Anterior cingulate cortex (tissue), 58 donors: ENCODE measurements at places on chromosomes 2 and 18.

DNA sequence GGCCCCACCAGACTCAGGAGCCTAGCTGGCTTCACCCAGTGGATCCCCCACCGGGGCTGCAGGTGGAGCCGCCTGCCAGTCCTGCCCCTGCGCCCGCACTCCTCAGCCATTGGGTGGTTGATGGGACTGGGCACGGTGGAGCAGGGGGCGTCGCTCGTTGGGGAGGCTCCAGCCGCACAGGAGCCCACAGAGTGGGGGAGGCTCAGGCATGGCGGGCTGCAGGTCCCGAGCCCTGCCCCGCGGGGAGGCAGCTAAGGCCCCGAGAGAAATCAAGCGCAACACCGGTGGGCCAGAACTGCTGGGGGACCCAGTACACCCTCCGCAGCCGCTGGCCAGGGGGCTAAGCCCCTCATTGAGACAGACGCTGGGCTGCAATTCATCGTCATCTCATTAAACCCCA is 184.0 kb downstream of the SNTG2 start:
- DNase-seq, result no peak

GRCh38 chr2:167534443-167534842 is 646.2 kb downstream of the XIRP2 start:
- no peak for DNase-seq

DNA sequence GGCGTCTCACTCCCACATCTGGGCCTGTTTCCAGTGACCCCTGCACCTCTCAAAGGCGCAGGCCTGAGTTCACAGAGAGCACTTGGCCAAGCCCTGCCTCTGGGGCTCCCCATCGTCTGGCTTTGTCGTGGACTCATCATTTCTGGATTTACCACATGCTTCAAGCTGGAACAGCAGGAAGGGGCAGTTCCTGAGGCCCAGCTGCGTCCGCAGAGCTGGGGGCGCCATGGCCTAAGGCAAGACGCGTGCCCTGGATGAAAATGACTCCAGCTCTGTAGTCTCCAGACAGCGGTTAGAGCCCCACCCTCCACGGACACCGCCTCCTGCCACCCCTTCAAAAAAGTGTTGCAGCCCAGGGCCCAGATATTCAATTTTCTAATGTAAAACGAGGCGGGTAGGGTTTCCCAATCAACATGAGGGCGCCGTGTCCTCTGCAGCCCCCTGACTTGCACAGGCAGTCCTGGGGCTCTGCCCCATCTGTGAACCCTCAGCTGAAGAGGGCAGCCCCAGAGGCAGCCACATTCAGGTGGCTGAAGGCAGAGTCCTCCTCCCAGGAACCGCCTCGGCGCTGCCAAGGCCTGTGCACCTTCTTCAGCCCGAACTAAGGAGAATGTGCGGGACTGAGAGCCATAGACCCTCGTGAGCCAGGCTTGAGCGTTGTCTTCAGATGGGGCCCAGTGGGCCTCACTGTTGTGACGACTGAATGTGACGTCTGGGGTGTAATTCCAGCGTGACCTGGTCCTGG is 85.5 kb downstream of the NFATC1 start:
- DNase-seq, result no peak

- no peak for DNase-seq
Measured at GRCh38 chr2:238241970-238242369, 2.1 kb upstream of the HES6 start.

DNA sequence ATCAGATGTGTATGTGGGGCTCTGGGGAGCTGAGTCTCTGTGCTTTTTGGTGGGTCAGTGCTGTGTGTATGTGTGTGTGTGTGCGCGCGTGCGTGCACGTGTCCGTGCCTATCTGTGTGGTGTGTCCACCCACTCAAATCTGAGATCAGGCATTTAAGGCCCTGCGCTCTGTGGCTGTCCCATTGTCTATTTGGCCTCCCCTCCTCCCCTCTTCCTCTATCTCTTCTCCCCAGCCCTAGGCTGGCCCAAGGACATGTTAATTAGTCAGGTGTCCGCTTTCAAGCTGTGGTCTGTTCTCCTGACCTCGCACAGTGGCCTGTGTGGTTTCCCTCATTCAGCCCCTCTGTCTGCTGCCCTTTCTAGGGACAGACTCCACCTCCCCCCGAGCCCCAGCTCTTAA is 136.4 kb downstream of the DYSF start:
- no peak for DNase-seq

DNA sequence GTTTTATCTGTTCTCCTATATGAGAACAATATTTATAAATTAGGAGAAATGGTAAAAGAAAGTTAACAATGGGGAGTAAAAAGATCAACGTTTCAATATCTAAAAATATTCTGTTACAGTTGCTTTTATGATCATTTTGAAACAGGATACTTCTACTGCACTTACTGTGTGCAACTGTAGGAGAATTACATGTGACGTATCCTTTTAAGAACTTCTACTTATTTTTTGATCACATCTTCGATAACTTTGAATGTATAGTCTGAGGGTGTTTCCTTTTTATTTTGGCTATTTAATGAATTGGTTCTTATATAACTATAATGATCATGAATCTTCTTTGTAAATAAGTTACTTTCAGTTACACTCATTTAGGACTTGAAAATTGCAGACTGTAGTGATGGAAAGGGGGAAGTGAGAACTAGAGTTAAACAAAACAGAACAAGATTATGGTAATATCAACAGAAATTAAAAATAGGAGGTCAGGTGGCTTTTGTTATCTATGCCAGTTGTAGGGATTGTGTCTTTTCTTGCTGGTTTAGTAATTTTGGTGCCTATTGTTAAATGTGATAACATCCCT is 109.9 kb downstream of the MSTN start:
- no peak for DNase-seq
